ENCODE measurements at places on chromosomes 7 and 10. TPM values are rescaled to one million over a fixed set of nuclear protein-coding genes. Genes with fewer than 3 reads are reported as not detected.

The CADPS2 gene
- 3.7 TPM for total RNA-seq

The UCN3 gene
- total RNA-seq: not detected

The CYP2C19 gene
- total RNA-seq: not detected

The HEPACAM2 gene
- total RNA-seq: not detected

- no peaks in the 10 kb centered on the region for H3K27me3 ChIP-seq
- no peak overlapping the region for H3K4me3 ChIP-seq
- H3K27ac ChIP-seq: no peak overlapping the region
- peaks cover 25% of the 10 kb centered on the region for H3K4me1 ChIP-seq
Observed at GRCh38 chr7:18350678-18351077, 144.9 kb upstream of the HDAC9 start.

DNA sequence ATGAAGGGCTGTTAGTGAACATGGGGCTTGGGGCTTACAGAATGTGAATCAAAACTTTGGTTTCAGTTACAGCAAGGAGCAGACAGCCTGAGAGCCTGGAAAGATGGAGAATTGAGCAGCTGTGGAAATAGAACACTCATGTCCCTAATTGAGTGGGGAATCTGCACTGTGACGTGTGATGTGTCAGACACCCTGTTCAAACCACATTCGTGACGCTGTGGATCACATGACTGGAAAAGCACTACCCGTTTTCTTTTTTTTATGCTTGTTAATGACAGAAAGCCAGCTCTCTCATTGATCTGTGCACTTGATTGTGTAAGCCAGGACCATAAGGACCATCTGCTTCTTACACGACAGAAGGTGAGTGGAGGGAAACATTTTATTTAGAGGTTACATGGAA is 15.1 kb upstream of the TBX20 start:
- H3K27me3 ChIP-seq: peaks cover 78% of the 10 kb centered on the region
- DNase-seq: no peak
- no peaks in the 10 kb centered on the region for H3K4me1 ChIP-seq
- H3K4me3 ChIP-seq: no peak overlapping the region
- H3K36me3 ChIP-seq: no peaks in the 10 kb centered on the region

- H3K27ac ChIP-seq: no peak overlapping the region
- no peaks in the 10 kb centered on the region for H3K4me1 ChIP-seq
- H3K4me3 ChIP-seq: no peak overlapping the region
- no peaks in the 10 kb centered on the region for H3K27me3 ChIP-seq
Observed at GRCh38 chr7:42730586-42730985, 181.3 kb downstream of the C7orf25 start.

- no peak overlapping the region for H3K4me3 ChIP-seq
- peaks cover 2% of the 10 kb centered on the region for H3K4me1 ChIP-seq
- H3K36me3 ChIP-seq: peaks cover 67% of the 10 kb centered on the region
Observed at GRCh38 chr7:23410446-23411183, 59.7 kb downstream of the IGF2BP3 start.

- no peaks in the 10 kb centered on the region for H3K4me1 ChIP-seq
- H3K27ac ChIP-seq: no peak overlapping the region
- H3K36me3 ChIP-seq: peaks cover 49% of the 10 kb centered on the region
- no peak for DNase-seq
Observed at GRCh38 chr7:152046531-152046930, 21.1 kb downstream of the GALNT11 start.

DNA sequence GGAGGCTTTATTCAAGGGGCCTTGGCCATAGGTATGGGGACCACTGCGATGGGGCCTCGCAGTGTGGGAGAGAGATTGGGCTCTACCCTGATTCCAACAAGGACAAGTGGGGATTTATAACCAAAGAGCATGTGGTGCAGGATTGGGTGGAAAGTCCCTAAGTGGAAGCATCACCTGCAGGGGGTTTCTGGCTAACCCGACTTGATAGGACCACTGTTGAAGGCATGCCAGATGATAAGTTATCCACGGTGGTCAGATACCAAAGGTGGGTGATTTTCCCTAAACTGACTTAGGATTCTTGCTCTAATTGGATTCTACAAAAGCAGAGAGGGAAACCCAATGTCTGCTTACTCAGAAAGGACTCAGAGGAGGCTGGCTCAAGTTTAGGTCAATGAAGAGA is 429.6 kb upstream of the LRGUK start:
- H3K4me3 ChIP-seq: no peak overlapping the region
- no peak for DNase-seq
- no peak overlapping the region for H3K27ac ChIP-seq
- H3K4me1 ChIP-seq: no peaks in the 10 kb centered on the region
- no peaks in the 10 kb centered on the region for H3K36me3 ChIP-seq

DNA sequence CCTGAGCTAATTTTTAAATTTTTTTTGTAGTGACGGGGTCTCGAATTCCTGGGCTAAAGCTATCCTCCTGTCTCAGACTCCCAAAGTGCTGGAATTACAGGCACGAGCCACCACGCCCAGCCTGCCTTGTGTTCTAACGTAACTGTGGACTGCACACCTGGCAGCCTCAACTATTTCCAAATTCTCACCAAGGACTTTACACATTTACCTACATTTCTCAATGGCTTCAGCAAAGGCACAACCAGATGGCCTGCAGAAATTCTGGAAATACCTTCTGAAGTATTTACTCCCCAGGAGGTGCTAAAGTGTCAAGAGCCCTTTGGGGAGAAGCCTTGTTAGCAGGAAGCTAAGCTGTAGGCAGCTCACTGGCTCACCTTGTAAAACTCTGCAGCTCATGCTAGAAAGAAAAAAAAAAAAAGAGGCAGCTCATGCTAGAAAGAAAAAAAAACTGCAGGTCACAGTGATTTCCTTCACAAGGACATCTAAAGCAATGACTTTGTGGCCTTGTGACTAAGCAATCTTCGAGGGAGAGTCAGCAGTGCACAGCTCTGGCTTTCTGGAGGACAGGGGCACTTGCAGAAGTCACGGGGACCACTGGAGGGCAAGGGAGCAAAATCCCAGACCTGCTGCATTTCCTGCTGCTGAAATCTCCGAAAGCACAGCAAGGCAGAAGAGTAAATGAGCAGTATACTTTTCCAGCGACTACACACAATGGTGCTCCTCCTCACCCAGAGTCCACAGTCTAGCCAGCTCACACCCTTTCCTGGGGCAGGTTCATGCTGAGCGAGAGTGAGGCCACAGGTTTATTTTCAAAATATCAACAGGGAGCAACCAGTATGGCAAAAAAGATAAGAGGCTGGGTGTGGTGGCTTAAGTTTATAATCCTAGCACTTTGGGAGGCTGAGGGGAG is 40.4 kb downstream of the BAIAP2L1 start:
- H3K4me1 ChIP-seq: no peaks in the 10 kb centered on the region
- H3K36me3 ChIP-seq: no peaks in the 10 kb centered on the region
- no peak for DNase-seq
- H3K4me3 ChIP-seq: no peak overlapping the region
- H3K27ac ChIP-seq: no peak overlapping the region
- H3K27me3 ChIP-seq: no peaks in the 10 kb centered on the region

All from neural crest cell (in vitro differentiated cells).